ENCODE measurements at places on chromosomes 3 and 15.

GRCh38 chr3:66638717-66639116 lies 137.9 kb upstream of the LRIG1 start:
- no peak for DNase-seq

- DNase-seq = no peak
Measured at GRCh38 chr3:10198761-10199649, 34.3 kb downstream of the IRAK2 start.

GRCh38 chr15:66389098-66389858 lies 2.6 kb downstream of the MAP2K1 start:
- no peak for DNase-seq

GRCh38 chr3:134258761-134259347 lies 8.2 kb upstream of the RYK start:
- no peak for DNase-seq

GRCh38 chr3:113832477-113833164 lies 6.0 kb upstream of the GRAMD1C start:
- no peak for DNase-seq

GRCh38 chr15:45863881-45864580 lies 229.2 kb downstream of the SQOR start:
- DNase-seq = no peak

DNA sequence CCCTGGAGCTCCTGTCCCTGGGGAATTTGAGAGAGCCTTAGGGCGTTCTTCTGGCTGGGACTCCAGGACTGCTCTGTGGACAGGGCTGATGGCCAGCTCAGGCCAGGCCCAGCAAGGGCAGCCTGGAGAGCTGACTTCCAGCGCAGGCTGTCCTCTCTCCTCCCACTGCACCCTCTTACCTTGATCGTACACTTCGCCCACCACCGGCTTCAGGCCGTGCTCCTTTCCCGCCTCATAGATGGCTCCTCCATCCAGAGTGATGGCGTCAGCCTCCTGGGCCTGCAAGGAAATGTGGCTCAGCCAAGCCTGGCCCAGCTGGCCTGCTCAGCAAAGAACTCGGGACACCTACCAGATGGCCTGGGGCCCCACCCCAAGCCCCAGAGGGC lies 3.1 kb downstream of the MELTF start:
- DNase-seq = no peak

GRCh38 chr3:174639406-174639805 lies 219.7 kb upstream of the NAALADL2 start:
- DNase-seq = no peak

- DNase-seq = no peak
Measured at GRCh38 chr3:95228416-95228815, 1165.6 kb downstream of the NSUN3 start.

GRCh38 chr3:53155760-53156159 lies 5.2 kb upstream of the PRKCD start:
- no peak for DNase-seq

DNA sequence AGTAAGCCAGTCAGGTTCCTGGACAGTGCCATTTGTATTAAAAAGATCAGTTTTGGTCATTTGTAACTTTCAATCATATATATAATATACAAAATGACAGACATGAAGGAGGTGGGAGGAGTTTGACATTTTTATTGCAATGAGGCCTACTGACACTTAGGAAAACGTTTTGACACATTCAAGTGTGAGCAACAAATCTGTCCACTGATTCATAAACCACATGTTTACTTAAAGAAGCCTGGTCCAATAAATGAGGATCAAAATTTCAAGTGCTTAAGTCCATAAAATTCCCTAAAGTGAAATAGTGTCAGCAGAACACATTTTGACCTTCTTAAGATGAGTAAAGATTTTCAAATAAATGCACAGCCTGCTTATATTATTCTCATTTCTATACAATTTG lies 137.3 kb downstream of the MECOM start:
- DNase-seq = no peak

- no peak for DNase-seq
Measured at GRCh38 chr15:88419830-88420229, 47.4 kb downstream of the MRPL46 start.

DNA sequence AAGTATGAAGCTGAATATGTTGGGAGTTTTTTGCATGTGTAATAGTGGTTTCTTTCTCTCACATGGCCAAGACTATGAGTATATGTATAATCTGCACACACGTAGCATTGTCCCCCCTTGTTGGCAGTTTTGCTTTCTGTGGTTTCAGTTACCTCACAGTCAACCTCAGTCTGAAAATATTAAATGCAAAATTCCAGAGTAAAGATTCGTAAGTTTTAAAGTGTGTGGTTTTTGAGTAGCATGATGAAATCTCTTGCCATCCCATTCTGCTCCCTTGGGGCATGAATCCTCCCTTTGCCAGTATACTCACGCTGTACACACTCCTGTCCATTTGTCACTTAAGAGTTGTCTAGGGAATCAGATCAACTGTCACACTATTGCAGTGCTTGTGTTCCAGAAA lies 742.0 kb upstream of the CCDC54 start:
- DNase-seq = no peak

GRCh38 chr3:177300039-177300833 lies 103.0 kb upstream of the TBL1XR1 start:
- no peak for DNase-seq

GRCh38 chr3:186143250-186143649 lies 34.4 kb upstream of the ETV5 start:
- DNase-seq = no peak

DNA sequence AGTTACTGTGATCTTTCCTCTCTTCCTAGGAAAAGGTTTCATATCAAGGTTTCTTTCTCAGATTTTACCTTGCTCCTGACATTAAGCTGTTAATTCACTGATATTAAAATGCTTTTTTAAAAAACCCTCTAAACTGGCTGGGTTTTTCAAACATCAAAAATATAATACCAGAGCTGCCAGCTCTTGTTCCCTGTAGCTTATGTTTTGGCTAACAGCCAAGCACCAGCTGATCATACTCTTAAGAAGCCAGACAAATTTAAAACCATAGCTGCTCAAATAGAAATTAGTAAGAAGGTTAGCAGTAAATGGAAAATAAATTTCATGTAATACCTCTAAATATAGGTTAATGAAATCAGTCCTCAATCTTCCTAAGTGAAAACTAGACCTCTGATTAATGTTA lies 657.5 kb downstream of the GRM7 start:
- no peak for DNase-seq

GRCh38 chr3:138139691-138140090 lies 7.5 kb upstream of the A4GNT start:
- DNase-seq = no peak

- no peak for DNase-seq
Measured at GRCh38 chr15:63899193-63899592, 65.4 kb upstream of the HERC1 start.

GRCh38 chr3:85912980-85913379 lies 954.2 kb downstream of the CADM2 start:
- DNase-seq = no peak

DNA sequence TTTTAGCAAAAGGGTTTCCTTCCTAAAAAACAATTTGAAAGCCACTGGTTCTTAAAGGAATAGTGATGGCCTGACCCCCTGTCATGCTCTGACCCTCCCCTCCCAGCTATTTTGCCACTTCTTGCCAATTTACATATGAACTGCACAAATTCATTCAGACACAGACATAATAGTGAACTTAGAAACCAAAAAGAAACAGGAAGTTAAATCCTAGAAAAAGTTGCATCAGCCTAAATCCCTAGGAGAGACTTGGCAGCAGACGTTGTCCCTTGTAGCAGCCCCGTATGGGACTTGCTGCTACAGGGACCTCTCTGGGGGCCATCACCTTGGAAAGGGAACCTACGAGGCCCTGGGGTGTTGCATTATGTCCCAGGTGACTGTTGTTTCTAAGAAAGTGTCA lies 14.3 kb upstream of the PDE8A start:
- DNase-seq = no peak

- DNase-seq = no peak
Measured at GRCh38 chr3:6697722-6698121, 163.2 kb upstream of the GRM7 start.

DNA sequence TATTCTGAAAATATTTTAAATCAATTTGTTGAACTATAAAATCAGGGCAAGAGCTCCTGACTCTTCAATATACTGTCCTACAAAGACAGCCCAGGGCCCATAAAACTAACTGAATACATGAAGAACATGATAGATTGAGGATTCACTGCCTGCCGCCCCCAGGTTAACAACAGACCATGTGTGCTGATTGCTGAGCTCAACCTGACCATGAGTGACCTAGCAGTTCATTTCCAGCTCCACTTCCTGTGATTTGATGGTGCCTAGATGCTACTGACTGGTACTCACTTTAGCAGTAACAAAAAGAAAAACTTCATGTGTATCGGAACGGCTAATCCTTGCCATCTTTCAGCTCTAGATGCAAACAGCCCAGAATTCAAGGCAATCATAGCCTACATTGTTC lies 9.6 kb upstream of the KLF13 start:
- no peak for DNase-seq

DNA sequence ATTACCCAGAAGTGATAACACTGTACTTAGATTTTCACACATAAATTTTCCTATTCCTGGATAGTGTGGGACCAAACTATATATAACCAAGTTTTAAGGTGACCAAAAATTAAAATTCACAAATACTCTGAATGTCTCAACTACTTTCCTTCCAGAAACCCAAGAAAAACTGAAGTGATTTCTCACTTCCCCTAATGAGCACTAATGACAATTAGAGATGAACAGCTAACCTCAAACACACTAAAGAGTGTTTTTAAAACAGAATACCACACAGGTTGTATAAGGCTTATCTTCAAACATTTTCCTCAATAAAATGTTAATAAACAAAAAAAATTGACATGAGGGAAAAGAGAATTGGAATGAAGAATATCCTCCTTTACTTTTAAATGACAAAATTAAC lies 188.2 kb downstream of the ZBTB20 start:
- DNase-seq = no peak

DNA sequence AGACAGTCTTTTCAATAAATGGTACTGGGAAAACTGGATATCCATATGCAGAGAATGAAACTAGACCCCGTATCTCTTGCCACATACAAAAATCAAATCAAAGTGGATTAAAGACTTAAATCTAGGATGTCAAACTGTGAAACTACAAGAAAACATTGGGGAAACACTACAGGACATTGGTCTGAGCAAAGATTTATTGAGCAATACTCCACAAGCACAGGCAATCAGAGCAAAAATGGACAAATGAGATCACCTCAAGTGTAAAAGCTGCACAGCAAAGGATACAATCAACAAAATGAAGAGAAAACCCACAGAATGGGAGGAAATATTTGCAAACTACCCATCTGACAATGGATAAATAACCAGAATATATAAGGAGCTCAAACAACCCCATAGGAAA lies 38.4 kb upstream of the MBNL1 start:
- no peak for DNase-seq

DNA sequence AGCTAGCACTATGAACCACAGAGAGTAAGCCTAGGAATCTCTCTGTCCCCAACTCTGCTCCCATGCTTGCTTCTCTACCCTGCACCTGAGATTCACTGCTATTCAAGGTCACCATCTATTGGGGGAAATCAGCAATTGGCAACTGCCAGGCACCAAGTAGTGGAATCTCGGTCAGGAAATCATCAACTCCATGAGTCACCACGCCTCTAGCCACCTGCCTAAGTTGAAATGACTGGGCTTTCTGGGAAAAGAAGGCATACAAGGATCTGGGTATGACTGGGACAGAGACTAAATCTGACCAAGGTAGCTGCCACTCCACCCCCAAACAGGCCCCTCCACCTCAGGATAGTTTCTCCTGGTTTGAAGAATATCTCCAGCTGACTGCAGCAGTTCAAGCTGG lies 464.1 kb upstream of the CBLB start:
- DNase-seq = no peak
